ENCODE measurements at places on chromosomes 16 and 17. TPM values are rescaled to one million over a fixed set of nuclear protein-coding genes. Genes with fewer than 3 reads are reported as not detected.
A peak's percentile ranks its signal among the peaks of the same experiment; 100 is the strongest.

GRCh38 chr17:61462719-61463315, 10.6 kb downstream of the TBX4 start:
- peaks cover 90% of the 10 kb centered on the region for H3K27me3 ChIP-seq
- H3K27ac ChIP-seq: no peak overlapping the region
- no peaks in the 10 kb centered on the region for H3K36me3 ChIP-seq

Gene KRTAP2-1
- total RNA-seq: not detected

- no peak overlapping the region for H3K27ac ChIP-seq
- no peak overlapping the region for H3K4me3 ChIP-seq
- H3K27me3 ChIP-seq: no peaks in the 10 kb centered on the region
- DNase-seq: no peak
These were observed 7.4 kb downstream of the TMC6 start for GRCh38 chr17:78120971-78121800.

DNA sequence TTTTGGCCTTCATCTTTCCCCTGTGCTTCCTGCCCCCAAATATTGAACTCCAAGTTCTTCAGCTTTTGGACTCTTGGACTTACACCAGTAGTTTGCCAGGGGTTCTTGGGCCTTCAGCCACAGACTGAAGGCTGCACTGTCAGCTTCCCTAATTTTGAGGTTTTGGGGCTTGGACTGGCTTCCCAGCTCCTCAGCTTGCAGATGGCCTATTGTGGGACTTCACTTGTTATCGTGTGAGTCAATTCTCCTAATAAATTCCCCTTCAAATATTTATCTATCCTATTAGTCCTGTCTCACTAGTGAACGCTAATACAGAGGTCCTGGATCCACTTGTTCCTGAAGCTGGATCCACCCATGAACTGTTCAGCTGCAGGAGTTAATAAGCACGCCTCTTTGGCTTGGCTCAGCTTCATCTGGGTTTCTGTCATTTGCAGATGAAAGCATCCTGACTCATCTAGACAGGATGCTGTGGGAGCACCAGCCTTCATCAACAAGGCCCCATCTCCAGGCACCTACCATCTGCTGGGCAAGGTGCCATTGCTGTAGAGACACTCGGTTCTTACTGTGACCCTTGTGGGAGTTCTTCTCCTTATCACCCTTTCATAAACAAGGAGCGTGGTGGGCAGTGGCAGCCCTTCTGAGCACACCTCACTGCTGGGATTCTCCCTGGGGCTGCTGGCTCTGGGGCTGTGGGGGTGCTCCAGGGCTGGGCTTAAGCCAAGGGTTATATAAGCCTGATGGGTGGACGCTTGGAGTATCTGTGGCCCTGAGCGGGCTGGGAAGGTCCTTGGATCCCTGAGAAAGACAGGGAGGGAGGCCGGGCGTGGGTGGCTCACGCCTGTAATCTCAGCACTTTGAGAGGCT, 23.1 kb downstream of the LAT start:
- H3K27ac ChIP-seq: no peak overlapping the region
- H3K4me1 ChIP-seq: no peaks in the 10 kb centered on the region
- no peak for DNase-seq

DNA sequence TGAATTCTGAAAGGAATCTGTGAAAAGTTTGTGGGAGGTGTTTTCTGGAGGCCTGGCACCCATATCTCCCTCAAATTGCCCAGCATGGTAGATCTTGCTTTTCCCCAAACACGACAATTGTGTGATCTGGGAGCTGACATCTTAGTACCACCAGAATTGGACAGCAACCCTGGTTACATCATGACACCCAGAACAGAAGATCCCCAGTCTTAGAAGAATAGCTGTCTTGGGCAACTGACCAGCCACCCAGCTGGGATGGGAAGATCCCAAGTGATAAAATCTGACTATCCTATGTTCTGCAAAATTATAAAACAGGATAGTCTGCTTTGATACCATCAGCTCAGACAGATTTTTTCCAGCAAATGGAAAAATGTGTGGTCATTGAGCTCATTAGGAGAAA, 235.3 kb downstream of the CDH13 start:
- no peak overlapping the region for H3K27ac ChIP-seq
- H3K4me1 ChIP-seq: no peaks in the 10 kb centered on the region
- peaks cover 6% of the 10 kb centered on the region for H3K36me3 ChIP-seq
- no peaks in the 10 kb centered on the region for H3K27me3 ChIP-seq
- no peak for DNase-seq

DNA sequence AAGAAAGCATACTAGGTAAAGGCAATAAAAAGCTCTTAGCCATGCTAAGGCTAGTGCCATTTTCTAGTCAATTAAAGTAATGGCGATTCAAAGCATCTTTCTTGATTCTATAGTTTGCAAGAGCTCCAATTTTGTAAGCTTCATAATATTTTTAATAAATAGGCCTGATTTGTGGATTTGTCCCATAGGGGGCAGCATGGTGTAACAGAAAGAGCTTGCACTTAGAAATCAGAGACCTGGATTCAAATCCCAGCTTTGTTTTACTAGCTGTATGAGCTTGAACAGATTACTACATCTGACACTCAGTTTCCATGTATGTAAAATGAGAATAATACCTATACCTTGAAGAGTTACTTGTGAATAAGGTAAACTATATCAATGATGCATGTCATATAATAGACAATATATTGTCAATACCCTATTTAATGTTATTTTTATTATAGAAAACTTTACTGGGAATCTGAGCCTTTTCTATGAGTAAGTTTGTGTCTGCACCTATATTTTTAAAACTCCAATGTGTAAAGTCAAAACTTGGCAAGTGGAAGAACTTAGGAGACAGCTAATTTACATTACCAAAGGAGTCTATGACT, 93.6 kb upstream of the NOG start:
- no peak overlapping the region for H3K4me3 ChIP-seq
- H3K4me1 ChIP-seq: no peaks in the 10 kb centered on the region
- DNase-seq: no peak
- no peaks in the 10 kb centered on the region for H3K27me3 ChIP-seq
- no peak overlapping the region for H3K27ac ChIP-seq
- no peaks in the 10 kb centered on the region for H3K36me3 ChIP-seq

GRCh38 chr16:48405907-48406306, 20.7 kb upstream of the SIAH1 start:
- no peaks in the 10 kb centered on the region for H3K36me3 ChIP-seq
- H3K4me3 ChIP-seq: no peak overlapping the region
- H3K4me1 ChIP-seq: peaks cover 6% of the 10 kb centered on the region
- no peaks in the 10 kb centered on the region for H3K27me3 ChIP-seq
- no peak for DNase-seq

Gene EVPL
- not detected for total RNA-seq

GRCh38 chr17:17538417-17539391, 42.5 kb upstream of the RASD1 start:
- H3K36me3 ChIP-seq: no peaks in the 10 kb centered on the region
- DNase-seq: no peak
- no peak overlapping the region for H3K4me3 ChIP-seq
- no peaks in the 10 kb centered on the region for H3K27me3 ChIP-seq
- peaks cover 60% of the 10 kb centered on the region for H3K4me1 ChIP-seq
- peak overlapping the region; percentile 90 for H3K27ac ChIP-seq

- H3K27me3 ChIP-seq: peaks cover 58% of the 10 kb centered on the region
- H3K4me1 ChIP-seq: no peaks in the 10 kb centered on the region
- H3K27ac ChIP-seq: no peak overlapping the region
- H3K36me3 ChIP-seq: no peaks in the 10 kb centered on the region
- no peak for DNase-seq
These were observed 15.3 kb downstream of the SLC13A2 start for GRCh38 chr17:28488533-28489276.

Gene KRT12
- not detected for total RNA-seq

GRCh38 chr17:19017401-19017800, 12.8 kb upstream of the FAM83G start:
- no peak overlapping the region for H3K27ac ChIP-seq
- no peak for DNase-seq
- no peak overlapping the region for H3K4me3 ChIP-seq
- H3K27me3 ChIP-seq: no peaks in the 10 kb centered on the region

Gene MEIOC
- not detected for total RNA-seq

Gene TMEM220
- total RNA-seq: 6.4 TPM

GRCh38 chr16:89823087-89823823, 5.0 kb upstream of the SPIRE2 start:
- H3K4me1 ChIP-seq: peaks cover 17% of the 10 kb centered on the region
- no peak overlapping the region for H3K27ac ChIP-seq
- H3K36me3 ChIP-seq: no peaks in the 10 kb centered on the region
- H3K27me3 ChIP-seq: no peaks in the 10 kb centered on the region

Gene NPIPA8
- 0.49 TPM for total RNA-seq

Gene CCL4L2
- total RNA-seq: not detected

GRCh38 chr16:53995378-53995777, 291.2 kb downstream of the IRX3 start:
- H3K27me3 ChIP-seq: no peaks in the 10 kb centered on the region
- no peak overlapping the region for H3K4me3 ChIP-seq
- H3K36me3 ChIP-seq: no peaks in the 10 kb centered on the region
- H3K4me1 ChIP-seq: peaks cover 39% of the 10 kb centered on the region
- peak; percentile 17 for DNase-seq
- H3K27ac ChIP-seq: peak overlapping the region; percentile 58

Gene KRTAP1-1
- total RNA-seq: not detected

Gene TAC4
- 0.44 TPM for total RNA-seq

Gene ITGAD
- total RNA-seq: not detected

Gene MT1A
- total RNA-seq: 1.2 TPM

DNA sequence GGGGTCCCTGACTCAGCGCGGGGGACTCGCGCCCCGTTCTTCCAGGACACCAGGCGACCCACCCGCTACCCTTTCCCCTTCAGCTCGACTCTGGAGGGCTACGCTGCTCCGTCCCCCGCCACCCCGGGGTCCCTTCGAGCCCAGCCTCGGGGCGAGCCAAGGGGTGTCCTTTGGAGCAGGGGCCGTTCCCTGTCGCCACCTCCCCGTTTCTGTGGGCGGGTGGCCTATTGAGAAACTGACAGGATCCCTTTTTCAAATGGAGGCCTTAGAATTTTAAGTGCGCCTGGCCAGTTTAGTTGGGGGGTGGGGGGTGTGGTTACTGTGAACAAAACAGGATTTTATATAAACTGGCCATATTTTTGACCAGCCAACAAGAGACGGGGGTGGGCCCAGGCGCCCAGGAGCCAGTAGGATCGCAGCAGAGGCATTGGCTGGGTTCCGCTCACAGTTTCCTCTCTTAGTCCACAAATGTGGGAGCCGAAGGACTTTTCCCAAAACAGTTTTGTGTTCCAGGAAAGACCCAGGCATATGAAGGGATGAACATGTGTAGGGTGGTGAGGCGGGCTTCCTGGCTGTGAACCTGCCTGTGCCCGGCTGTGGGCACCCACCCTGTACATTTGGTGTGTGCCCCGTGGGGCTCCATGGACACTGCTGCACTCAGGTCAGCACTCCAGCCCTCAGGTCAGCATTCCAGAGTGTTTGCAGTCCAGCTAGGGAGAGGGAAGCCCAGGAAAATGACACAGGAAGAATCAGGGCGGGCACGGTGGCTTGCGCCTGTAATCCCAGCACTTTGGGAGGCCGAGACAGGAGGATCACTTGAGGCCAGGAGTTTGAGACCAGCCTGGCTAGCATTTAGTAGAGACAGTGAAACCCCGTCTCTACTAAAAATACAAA, 722 bp upstream of the TIMP2 start:
- H3K4me1 ChIP-seq: peaks cover 62% of the 10 kb centered on the region
- peak overlapping the region; percentile 87 for H3K4me3 ChIP-seq
- no peaks in the 10 kb centered on the region for H3K27me3 ChIP-seq
- peak; percentile 84 for DNase-seq
- H3K36me3 ChIP-seq: no peaks in the 10 kb centered on the region
- peak overlapping the region; percentile 96 for H3K27ac ChIP-seq

- no peaks in the 10 kb centered on the region for H3K36me3 ChIP-seq
- no peak overlapping the region for H3K4me3 ChIP-seq
- peak overlapping the region; percentile 83 for H3K27ac ChIP-seq
- no peak for DNase-seq
These were observed 19.2 kb downstream of the ATP6V0D1 start for GRCh38 chr16:67461600-67462278.

Gene LGALS9B
- total RNA-seq: not detected

DNA sequence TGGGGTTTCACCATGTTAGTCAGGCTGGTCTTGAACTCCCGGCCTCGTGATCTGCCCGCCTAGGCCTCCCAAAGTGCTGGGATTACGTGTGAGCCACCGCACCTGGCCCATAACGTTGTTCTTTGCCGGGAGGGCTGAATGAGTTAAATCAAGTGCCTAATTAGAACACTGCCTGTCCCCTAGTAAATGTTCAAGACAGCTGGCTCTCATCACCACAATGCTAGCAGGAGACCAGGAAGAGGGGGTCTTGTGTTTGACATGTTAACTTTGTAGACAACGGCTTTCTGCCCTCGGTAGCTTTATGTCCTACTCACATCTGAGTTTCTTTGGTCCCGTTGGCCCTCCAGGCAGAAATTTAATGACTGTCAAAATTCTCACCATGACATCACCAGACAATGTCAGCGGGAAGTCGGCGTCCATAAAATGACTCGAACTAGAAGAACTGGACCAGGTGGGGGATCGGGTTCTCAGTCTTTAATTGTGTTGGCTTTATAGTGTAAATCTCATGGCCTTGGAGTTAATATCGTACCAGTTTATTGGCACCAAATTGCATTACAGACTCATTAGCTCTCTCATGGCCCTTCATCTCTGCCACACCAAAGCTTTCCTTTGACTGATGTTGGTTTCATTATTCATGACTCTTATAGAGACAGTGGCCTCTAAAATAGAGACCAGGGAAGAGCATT, 11.4 kb upstream of the ITPRIPL2 start:
- no peak overlapping the region for H3K27ac ChIP-seq
- H3K4me1 ChIP-seq: no peaks in the 10 kb centered on the region
- H3K27me3 ChIP-seq: no peaks in the 10 kb centered on the region
- H3K36me3 ChIP-seq: no peaks in the 10 kb centered on the region
- DNase-seq: no peak

GRCh38 chr17:77489239-77489892, 348.6 kb downstream of the SEC14L1 start:
- peak; percentile 15 for DNase-seq
- H3K36me3 ChIP-seq: peaks cover 48% of the 10 kb centered on the region
- no peak overlapping the region for H3K4me3 ChIP-seq
- H3K4me1 ChIP-seq: peaks cover 28% of the 10 kb centered on the region

Gene PYY
- not detected for total RNA-seq

GRCh38 chr17:72693151-72693878, 399.2 kb downstream of the SLC39A11 start:
- H3K27ac ChIP-seq: no peak overlapping the region
- no peaks in the 10 kb centered on the region for H3K36me3 ChIP-seq
- H3K4me1 ChIP-seq: no peaks in the 10 kb centered on the region

Gene DOC2B
- total RNA-seq: 2.7 TPM

DNA sequence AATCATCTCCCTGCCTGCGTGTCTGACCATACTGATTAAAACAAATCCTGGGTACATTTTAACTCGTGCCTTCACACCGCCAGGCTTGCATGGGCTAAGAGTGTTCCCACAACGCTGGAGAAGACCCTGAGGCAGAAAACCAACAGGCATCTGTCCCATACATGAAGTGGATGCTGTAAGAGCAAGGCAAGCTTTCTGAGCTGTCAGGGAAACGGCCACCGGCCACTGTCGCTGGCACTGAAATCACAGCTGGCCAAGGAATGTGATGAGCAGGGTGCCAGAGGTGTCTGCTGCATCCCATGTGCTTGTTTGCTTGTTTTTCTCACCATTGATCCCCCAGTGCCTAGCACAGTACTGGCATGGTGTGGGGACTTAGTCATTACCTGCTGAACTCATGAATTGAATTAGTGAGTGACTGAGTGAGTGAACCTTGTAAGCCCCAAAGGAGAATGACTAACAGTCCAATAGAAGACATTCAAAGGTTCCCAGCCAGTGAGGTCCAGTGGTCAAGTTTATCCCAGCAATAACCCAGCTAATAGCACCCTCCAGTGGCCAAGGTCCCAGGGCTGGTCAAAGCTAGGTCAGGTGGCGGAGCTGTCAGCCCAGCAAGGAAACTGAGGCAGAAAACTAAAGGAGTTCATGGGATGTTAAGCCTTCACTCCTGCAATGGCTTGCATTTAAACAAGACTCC, 92.7 kb upstream of the CDH5 start:
- peaks cover 14% of the 10 kb centered on the region for H3K27me3 ChIP-seq
- H3K4me3 ChIP-seq: no peak overlapping the region
- no peak overlapping the region for H3K27ac ChIP-seq
- no peaks in the 10 kb centered on the region for H3K36me3 ChIP-seq
- H3K4me1 ChIP-seq: peaks cover 8% of the 10 kb centered on the region
